ENCODE measurements at places on chromosomes 4 and X.
A peak's percentile ranks its signal among the peaks of the same experiment; 100 is the strongest.

DNA sequence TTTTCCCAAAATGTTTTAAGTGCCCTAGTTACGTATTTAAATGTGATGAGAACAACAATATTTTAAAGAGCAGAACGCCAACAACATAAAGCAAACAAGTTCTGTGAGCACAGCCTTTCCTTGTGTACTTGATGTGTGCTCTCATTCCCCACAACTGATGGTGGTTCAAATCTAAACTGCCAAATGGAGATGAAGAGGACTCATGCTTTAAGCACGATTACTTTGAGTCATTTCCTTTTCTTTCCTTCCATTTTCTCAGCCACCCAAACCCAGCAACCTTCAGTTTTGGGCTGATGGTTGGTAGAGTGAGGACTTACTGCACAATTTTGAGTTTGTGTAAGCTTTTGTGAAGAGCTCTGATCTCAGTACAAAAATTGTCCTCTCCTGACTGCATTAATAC is 1.7 kb downstream of the NSD2 start:
- DNase-seq: peak; percentile 75

- DNase-seq: no peak
Measured at GRCh38 chr4:148216866-148217814, 225.1 kb downstream of the NR3C2 start.

GRCh38 chr4:1327526-1328266 is 19.3 kb upstream of the UVSSA start:
- no peak for DNase-seq

DNA sequence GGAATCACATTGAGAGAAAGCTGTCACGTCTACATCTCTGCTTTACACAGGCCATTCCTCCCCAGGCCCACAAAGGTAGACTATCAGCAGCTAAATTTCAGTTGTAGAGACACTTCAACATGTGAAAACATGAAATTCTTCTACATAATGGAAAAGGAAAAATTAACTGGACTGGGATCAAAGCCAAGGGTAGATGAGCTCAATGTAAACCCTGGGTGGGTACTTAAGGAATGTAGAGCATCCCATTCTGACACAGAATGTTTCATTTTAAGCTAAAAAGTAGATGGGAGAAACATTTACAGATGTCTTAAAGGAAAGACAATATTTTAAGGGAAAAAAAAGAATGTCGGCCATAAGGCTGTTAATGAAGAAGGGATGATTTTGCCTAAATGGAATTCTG is 51.3 kb upstream of the NPNT start:
- DNase-seq: peak; percentile 32

- peak; percentile 70 for DNase-seq
Measured at GRCh38 chr4:145533001-145533400, 51.3 kb downstream of the SMAD1 start.

DNA sequence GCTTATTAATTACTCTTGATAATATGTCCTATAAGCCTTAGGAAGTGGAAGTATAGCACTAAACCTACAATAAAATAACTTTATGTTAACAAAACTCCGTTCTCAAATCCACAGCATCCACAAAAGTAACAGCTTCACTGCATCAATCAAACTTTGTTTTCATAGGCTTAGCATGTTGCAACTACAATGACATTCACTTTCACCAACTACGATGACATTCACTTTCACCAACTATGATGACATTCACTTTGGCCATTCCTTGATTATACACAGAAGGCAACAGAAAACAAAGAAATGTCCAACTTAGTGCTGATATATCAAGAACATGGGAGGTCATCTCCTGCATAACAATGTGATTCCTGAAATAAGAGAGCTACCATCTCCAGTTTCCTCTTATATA is 44.3 kb downstream of the FBXL5 start:
- no peak for DNase-seq

DNA sequence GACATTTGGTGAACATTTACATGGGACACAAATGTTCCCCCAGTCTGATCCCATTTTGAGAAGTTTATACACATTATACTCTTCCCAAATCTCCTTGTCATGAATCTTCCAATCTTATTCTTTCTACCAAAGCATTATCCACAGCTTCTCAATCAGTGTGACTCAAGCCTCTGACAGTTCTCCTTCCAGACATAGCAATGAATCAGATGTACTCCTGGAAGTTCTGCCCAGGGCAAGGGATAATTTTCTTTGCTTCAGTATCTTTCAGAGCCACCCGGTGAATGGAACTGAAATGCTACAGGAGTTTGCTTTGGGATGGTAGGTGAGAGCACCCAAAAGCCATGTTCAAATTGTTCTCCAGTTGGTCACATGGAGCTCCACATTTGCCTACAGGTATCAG is 145.5 kb downstream of the ANXA5 start:
- no peak for DNase-seq

DNA sequence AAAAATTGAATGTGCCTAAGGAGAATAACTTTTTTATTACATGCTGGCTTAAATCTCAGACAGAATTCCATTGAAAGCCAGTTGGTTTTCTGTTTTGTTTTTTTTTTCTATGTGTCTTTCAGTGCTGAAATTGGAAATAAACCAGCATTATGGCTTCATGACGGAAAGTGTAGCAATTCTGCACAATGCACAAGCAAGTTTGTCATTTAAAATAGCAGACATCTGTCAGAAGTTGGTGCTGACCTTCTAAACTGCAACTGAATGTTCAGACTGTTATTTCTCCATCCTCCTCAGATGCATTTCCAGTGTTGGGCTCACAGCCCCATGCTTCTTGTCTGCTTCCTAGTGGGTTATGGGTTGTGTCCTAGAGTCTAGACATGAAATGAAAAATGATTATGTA is 107.2 kb upstream of the LIMCH1 start:
- DNase-seq: peak; percentile 51

GRCh38 chrX:120504569-120504968 is 35.5 kb upstream of the LAMP2 start:
- no peak for DNase-seq

DNA sequence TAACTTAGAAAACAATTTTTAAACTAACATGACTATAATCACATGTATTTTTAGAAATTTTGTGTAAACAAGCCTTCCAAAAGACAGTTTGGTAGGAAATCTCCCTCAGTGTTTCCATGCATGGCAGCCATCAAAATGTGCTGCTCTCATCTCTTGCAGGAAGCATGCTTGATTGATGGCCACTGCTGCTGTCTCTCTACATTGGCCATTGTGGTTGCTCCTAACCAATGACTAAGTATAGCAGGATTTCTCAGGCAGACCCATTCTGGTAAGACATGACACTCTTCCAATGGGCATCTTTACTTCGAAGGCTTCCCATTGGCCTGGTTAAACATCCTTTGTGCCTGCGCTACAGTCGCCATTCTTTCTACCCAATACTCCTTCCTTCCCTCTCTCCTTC is 78.9 kb upstream of the GUCY1A1 start:
- DNase-seq: no peak

GRCh38 chrX:150565551-150565950 is 2.9 kb upstream of the MTM1 start:
- no peak for DNase-seq

- DNase-seq: no peak
Measured at GRCh38 chr4:124650614-124651013, 61.9 kb downstream of the ANKRD50 start.

DNA sequence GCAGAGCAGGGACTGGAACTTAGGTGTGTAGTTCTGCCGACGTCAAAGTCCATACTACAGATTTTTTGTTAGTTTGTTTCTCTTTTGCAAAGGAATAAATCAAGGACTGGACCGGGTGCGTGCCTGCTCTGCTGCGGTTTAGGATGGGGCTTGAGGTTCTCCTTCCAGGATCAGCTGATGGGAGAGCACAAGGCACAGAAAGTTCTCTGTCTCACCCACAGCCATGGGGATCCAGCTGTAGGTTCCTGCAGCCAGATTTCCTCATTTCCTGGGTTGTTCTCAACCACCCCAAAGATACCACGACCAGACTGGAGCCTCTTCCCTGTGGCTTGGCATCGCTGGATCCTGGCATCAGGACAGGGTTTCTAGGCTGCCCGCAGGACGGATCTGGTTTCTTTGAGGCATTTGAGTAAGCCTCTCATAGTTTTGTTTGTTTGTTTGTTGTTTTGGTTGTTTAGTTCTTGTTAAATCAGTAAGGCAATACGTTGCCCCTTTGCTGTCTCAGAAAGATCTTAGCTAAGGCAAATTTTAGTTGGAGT is 789 bp upstream of the SRPX start:
- no peak for DNase-seq

- DNase-seq: no peak
Measured at GRCh38 chr4:189083769-189084168, 856.9 kb upstream of the FRG1 start.

DNA sequence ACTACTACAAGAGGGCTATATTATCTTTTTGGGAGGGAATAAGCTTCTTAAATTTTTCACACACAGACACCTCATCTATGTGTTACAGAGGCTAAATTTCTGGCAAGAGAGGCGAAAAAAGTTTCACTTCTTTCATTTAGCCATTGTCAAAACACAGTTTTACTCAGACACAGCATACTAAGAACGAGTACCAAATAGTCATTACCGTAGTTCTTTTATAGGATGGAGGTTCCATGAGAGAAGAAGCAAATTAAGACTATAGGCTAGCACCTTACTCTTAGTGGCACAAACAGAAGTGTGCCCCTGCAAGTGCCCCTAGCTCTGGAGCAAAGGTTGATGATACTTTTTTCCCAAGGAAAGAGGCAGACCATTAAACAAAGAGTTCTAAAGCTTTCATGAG is 26.2 kb downstream of the UGT2B7 start:
- DNase-seq: no peak
